Right renal cortex interstitium (tissue), 3 donors: ENCODE measurements at places on chromosomes 16 and 17. TPM values are rescaled to one million over a fixed set of nuclear protein-coding genes. Genes with fewer than 3 reads are reported as not detected.

GRCh38 chr16:82506692-82507670 lies 119.8 kb upstream of the CDH13 start:
- peak; percentile 48 for DNase-seq

- DNase-seq: no peak
Observed at GRCh38 chr16:56855946-56856345, 9.1 kb upstream of the SLC12A3 start.

DNA sequence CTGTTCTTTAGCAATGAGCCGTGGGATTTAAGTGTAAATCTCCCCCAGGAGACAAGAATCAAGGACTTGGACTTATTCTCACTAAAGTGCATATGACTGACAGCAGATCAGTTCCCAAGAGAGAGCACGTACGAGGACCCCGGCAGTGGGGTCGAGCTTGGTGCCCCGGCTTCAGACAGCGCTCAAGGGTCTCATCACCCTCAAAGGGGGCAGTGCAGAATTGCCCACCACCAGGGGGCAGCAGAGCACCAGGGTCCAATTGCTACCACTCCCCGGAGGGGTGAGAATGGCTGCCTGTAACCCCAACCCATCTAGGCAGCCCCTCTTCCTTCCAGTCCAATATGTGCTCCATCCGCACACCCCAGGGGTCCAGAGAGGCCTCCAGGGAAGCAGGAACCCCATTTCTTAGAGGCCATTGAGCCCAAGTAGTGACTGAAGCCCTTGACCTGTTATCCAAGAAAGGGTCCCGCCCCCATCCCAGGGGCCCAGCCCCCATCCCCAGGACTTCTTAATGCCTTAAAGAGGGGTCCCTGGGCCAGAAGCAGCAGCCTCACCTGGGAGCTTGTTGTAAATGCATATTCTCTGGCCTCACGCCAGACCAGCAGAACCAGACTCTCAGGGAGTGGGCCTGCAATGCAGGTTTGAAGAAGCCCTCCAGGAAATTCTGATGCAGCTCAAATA lies 86.1 kb downstream of the ZDHHC7 start:
- DNase-seq: no peak

DNA sequence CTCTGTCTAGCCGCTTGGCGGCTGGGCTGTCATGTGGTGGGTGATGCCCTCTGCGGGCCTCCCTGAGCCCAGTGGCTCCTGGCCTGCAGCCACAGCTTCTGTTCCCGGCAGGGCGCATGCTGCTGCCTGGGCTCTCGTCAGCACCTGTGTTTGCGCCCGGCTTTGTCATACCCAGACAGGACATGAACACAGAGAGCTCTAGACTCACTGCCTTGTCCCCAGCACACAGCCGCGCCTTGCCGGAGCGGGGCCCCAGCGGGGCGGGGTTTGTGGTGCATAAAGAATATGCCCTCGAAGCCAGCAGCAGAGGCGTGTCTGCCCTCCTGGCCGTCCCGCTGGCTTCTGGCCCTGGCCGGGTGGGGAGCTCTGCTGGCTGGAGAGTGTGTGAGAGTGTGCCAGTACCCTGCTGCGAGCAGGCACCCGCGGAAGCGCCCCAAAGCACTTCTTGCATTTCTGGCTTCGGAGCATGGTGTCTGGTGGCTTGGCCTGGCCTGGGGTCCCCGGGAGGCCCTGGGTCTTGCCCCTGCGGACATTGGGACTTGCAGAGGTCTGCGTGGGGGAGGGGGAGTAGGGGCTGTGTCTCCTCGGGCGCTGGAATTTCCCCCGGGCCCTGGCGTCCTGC lies 14.4 kb downstream of the ASPSCR1 start:
- no peak for DNase-seq

- no peak for DNase-seq
Observed at GRCh38 chr17:46964315-46965265, 14.5 kb downstream of the RPRML start.

- no peak for DNase-seq
Observed at GRCh38 chr16:563072-563644, 3.0 kb downstream of the PRR35 start.

GRCh38 chr17:32443827-32444300 lies 446 bp upstream of the PSMD11 start:
- no peak for DNase-seq

DNA sequence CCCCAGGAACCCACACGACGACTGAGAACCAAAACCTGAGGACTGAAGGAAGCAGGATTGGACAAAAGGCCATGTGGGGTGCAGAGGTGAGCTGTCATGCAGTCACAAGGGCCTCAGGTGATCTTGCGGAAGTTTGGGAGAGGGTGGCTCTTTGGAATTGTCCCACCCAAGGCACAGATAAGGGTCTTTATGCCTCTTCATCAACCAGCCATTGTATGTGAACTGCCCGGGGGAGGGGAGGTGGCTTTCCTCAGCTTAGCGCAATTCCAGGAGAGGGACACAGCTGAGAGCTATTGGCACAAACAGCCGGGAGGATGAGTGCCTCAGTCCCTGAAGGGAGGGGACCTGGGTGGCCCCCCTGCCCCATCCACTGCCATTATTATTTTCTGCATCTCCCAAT lies 55.1 kb upstream of the PHOSPHO1 start:
- no peak for DNase-seq

DNA sequence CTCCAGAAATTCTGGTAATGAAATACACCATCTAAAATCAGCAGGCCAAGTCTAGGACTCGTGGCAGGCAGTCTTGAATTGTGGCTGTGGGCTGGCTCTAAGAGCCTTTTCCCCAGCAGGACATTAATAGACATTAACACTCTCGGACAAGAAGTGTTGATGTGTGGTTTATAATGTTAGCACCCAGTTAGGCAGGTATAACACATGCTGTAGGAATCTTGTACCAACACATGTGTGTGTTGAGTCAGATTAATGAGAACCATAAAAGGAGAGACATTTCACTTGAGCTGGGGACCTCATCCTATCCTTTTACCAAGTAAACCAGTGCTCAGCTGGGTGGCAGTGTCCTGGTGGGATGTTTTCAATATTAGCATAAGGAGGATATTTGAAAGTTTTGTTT lies 264.5 kb downstream of the FTO start:
- no peak for DNase-seq

GRCh38 chr17:45137561-45138305 lies 2.2 kb downstream of the ACBD4 start:
- DNase-seq: no peak

The DBNDD1 gene
- polyA plus RNA-seq: 8.9 TPM

The TVP23A gene
- polyA plus RNA-seq: 3.1 TPM

The NMT1 gene
- 73.6 TPM for polyA plus RNA-seq

The CDH15 gene
- polyA plus RNA-seq: 1.2 TPM

The CCDC40 gene
- 15.6 TPM for polyA plus RNA-seq

The TBX6 gene
- 0.79 TPM for polyA plus RNA-seq
